ENCODE measurements at places on chromosomes 6 and 20.

DNA sequence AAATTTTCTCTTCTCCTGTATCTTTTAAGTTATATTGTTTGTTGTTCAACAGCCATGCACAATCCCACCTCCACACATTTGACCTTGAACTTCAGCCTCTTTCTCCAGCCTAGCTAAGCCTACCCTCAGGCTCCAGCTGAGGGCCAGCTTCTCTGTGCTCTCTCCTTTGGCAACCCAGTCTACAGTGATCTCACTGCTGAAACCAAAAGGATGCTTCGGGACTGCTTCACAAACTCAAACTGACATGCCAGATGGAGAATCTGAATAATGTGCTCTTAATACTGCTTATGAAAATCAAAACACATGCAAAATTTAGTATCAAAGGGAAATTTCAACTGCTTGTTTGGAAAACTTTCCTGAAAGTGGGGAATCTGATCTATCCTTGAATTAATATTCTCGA lies 16.1 kb upstream of the RIN2 start:
- no peak for DNase-seq

DNA sequence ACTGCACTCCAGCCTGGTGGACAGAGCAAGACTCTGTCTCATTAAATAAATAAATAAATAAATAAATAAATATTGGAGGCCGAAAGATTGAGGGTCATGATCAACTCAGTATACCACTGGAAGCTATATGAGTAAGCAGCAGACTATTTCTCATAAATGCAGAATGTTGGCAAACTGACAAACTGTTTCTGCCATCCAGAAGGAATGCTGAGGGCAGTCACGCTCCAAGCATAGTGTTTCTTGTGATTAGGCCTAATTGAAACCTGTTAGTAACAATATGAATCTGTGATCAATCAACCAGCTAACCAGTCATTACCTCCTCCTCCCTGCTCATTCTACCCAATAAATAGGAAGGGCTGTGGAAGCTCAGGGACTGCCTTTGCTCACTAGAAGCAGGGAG lies 15.2 kb upstream of the KCNK15 start:
- no peak for DNase-seq

DNA sequence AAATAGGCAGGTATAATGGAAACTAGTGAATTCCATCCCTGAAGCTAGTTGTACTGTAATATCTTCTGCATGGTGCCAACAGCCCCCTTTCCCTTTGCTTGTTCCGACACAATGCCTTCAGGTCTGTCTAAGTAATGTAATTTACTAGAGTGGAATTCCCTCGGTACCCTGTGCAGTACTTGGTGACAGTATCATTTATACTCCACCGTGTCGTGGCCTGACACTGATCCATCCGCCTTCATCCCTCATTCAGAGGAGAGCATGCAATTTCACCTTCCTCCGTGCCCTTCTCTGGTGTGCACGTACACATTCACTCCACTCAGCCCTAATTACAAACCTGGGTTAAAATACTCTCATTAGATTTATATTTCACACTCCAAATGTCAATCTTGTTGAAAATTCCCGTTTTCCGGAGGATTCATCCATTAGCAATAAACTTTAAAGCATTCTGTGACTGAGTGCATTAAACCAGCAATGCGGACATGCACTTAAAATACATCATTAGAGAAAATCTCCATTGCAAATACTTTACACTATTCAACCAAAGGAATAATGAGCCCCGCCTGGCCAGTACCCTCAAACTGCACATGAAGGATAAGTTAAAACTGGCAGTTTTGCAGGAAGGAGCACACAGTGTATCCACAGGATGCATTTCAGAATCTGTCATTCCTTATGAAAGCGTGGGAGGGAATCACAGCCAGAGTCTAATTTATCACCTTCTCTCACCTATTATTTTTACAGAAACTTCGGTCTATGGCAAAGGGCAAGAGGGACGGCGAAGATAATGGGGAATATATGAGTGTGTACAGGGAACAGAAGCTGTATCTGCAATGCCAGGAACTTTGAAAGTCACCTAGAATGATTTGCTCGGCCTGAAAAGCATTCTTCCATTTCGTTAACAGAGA lies 182.5 kb downstream of the GJA10 start:
- DNase-seq: no peak

- no peak for DNase-seq
These were observed 11.0 kb downstream of the NCR2 start for GRCh38 chr6:41346441-41346840.

- no peak for DNase-seq
These were observed 299.0 kb upstream of the STXBP5 start for GRCh38 chr6:146905181-146905704.

DNA sequence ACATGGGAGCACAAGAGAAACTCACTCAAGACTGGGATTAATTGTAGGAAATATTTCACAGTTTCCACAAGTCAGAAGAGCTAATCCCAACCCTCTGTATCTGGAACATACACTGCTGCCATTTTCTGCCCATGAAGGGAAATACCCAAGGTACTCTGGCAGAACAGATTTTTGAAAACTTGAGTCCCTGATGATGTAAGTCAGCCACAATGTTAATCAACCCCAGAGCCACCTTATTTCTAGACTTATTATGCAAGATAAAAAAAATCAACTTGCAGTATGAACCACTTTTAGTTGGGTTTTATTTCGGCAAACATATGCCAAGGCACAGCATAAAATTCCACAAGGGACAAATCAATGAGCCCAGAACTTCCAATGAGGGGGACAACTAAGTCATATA lies 141.5 kb downstream of the LY86 start:
- no peak for DNase-seq

GRCh38 chr6:107654764-107655163 lies 164.8 kb downstream of the SOBP start:
- no peak for DNase-seq

GRCh38 chr6:11763460-11764249 lies 14.9 kb downstream of the ADTRP start:
- DNase-seq: no peak

DNA sequence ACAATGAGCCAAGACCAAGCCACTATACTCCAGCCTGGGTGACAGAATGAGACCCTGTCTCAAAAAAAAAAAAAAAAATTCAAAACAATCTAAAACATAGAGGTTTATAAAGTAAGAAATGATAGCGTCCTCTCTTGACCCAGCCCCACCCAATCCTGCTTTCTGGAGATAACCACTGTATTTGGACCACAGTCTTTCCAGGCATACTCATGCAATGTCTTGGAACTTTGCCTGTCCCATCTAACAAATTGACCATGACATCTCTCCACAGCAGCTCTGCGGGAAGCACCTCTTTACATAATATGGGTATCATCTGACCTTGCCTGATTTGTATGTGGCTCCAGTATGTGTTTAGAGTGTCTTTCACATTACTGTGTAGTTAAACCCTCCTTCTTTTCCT lies 9.1 kb upstream of the SHLD1 start:
- DNase-seq: no peak

DNA sequence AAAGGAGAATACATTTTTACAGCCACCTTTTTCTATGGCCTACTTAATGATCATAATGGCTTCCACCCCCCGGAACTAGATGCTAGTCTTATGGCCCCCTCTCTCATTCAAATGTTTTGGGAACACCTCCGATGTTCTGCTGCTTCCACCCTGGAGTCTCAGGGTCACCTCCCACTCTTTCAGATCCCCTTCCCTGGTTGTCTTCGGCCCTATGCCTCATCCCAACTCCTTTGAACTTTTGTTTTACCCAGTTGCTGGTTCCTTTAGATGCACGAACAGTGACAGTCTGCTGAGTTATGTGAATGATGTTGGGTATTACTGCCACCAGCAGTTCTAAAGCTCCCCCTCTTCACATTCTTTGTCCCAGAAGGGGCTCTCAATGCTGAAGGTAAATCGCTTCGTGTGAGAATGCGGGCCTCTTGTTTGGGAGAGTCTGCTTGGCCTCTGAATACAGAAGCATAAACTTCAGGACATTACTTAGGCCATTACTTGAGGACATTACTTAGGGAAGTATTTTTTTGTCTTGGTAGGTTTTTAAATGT lies 309.1 kb downstream of the SOX4 start:
- no peak for DNase-seq

DNA sequence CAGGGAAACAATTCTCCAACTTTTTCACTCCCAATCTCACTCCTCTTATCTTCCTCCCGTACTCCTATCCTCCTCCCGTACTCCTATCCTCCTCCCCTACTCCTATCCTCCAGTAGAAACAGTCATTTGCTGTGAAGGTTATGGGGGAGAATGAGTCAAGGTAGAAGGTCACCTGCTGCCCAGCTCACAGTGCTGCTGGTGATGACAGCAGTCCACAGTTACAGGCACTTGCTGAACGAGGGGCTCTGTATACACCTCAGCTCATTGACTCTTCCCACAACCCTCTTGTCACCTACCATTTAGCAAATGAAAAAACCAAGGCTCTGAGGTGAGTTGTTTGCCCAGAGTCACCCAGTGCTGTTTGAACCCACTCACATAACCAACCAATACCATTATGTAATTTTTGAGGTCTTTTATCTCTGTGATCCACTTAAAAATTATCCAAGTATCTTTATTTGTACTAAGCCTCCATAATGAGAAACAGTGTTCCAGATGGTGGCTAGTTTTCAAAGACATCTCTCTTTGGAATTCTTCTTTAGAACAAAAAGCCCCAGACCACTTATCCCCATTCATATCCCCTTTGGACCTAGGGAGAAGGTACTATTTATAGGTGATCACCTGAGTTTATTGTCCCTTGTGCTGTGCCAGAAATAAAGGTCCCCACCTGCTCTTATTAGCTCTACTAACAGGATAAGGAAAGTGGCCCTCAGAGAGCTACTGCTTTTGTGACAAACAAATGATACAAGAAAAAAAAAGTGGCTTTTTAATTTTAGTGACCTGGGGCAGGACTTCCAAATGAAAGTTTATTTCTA lies 53.2 kb downstream of the PTPN1 start:
- no peak for DNase-seq

DNA sequence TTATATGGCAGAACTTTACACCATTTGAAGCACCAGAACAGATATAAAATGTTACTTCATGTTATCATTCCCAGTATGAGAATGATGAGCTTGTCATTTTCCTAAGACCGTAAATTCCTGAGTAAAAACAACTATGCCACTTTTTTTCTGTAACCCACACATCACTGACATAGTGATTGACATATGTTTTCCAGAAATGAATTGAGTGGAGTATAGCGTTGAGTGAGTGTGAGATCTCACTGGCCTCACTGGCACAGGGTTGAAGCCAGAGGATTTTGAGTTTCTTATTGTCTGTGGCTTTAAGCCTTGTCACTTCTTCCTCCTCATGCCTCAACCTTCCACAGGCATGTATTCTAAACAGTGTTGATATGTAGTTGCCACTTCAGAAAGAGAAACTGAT lies 62.3 kb downstream of the PDE7B start:
- no peak for DNase-seq

- DNase-seq: no peak
These were observed 472.1 kb upstream of the RNF217 start for GRCh38 chr6:124490122-124490521.

GRCh38 chr6:110671447-110671846 lies 143.8 kb downstream of the CDK19 start:
- DNase-seq: no peak

- DNase-seq: no peak
These were observed 245.2 kb downstream of the ADGRB3 start for GRCh38 chr6:68880050-68880813.

DNA sequence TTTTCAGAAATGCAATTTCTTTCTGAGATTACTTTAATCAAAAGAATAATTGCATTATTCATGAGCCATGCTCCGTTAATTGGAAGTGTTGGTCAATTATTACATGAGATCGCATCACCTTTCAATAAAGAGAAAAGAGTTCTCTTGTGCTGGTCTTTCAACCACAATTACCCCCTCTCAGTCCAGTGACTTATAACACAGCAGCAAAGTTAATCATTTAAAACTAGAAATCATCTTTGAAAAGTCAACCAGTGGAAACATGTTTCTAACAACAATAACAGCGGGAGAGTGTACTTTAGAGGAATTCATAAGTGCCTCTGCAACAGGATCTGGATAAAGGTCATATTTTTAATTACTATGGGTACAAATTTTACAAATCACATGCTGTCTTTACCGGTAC lies 384.4 kb upstream of the AGPAT4 start:
- DNase-seq: no peak

- DNase-seq: no peak
These were observed 63.3 kb upstream of the MAP7 start for GRCh38 chr6:136613477-136613876.

- DNase-seq: no peak
These were observed 5.1 kb downstream of the RCAN2 start for GRCh38 chr6:46486181-46486580.

- DNase-seq: no peak
These were observed 30.5 kb downstream of the RPRD1B start for GRCh38 chr20:38063911-38064530.

GRCh38 chr6:93943661-93944060 lies 524.3 kb upstream of the EPHA7 start:
- no peak for DNase-seq

DNA sequence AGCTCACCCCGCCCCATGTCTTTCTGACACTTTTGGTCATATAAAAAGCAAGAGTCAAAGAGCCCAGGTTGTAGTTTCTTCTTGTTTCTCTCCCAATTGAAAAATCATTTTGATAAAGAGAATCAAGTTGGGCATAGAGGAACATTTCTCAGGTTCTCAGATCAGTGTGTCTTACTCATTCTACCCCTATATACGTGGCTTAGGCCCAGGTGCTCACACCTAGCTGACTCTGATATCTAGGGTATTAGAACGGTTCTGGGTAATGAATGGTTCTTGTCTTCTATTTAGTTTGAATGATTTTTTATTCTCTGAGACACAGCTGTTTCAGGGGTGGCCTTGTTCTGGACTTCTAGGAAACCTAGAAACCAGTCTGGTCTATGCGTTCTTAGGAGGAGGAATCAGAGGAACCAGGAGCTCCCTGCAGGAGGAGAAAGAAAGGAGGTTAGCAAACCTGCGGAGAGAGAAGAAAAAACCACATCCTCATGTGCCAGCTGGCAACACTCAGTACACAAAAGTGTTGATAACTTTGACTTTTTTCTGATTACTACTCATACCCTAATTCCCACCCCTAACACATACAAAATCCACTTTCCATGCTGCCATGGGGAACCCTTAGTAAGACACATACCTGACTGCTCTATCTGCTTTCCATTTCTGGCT lies 178.0 kb downstream of the CLIC5 start:
- no peak for DNase-seq

- DNase-seq: no peak
These were observed 73.5 kb downstream of the PREX1 start for GRCh38 chr20:48754292-48754691.
